ENCODE measurements at places on chromosomes 11 and 22.

- no peak for DNase-seq
Observed at GRCh38 chr11:113974741-113975470, at the start of gene HTR3A. Gene HTR3A (plus strand): TSS chr11:113975108. CDS start chr11:113975326, 218 bp downstream.

DNA sequence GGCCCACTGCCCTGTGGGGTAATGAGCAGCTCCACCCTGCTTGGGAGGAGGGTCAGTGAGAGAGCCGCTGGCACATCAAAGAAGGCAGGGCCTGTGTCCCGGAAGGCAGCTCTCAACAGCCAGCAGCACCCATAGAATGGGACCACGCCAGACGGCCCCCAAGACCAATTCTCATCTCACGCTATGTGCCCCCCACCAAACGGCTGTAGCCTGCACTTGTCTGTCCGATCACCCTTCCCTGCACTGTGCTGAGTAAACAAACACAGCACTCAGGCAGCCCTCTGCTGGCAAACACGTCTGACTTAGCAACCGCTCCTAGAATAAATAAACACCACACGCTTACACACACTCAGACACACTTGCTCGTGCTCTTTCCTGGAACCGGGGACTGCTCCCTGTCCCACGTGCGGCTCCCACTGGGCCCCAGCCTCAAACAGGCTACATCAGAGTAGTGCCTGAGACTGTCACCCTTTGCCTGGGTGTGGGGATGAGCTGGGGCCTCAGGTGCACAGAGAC lies 53.2 kb upstream of the CDON start:
- no peak for DNase-seq

DNA sequence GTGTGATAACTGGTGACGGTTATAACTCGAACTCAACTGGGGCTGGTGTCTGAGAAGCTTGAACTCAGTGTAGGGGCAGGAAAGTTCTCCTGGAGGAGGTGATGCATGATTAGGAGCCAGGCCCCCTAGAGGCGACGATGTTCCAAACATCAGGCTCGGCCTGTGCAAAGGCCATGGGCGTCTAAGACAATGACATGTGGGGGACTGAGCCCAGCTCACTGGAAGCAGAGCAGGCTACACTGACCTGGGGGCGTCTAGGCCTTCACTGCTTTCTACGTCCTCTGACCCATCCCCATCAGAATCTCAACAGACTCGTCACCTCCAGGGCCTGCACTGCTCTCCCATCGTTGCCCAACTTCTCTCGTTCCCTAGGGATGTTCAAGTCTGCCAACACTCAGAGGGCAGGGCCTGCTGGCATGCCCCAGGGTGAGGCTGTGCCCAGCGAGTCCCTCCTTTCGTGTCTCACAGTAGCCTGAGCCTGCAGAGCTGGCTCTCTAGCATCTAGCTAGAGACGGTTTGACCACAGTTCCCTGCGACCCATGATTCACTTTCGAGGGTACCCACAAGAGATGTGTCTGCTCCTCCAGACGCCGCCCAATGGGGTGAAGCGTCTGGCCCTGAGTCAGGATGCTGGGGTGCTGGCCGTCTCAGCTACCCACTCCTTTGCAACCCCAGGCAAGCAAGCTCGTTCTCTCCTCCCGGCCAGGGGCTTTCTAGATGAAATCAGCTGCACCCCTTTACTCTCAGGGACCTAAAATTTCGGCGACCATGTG lies 1.1 kb upstream of the ATG16L2 start:
- peak; percentile 49 for DNase-seq

- no peak for DNase-seq
Observed at GRCh38 chr11:26761361-26761809, 39.5 kb upstream of the SLC5A12 start.

- no peak for DNase-seq
Observed at GRCh38 chr11:24543771-24544170, 46.9 kb downstream of the LUZP2 start.

DNA sequence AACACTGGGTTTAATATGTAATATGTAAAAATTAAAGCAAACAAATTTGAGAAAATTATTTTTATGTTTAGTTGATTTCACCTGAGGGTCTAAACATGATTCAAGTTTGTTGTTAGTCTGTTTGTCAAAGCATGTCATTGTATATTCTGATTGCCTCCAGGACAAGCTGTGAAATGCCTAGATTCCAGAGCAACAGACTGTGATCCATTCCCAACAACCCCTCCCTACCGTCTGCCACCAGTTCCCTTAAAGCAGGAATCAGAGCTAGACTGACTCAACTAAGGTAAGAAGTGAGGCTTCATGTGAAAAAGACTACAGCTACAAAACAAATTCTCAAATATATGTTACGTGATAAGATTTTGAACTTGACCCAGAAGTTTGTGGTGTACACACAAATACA lies 304.2 kb downstream of the RAB38 start:
- DNase-seq, result no peak

DNA sequence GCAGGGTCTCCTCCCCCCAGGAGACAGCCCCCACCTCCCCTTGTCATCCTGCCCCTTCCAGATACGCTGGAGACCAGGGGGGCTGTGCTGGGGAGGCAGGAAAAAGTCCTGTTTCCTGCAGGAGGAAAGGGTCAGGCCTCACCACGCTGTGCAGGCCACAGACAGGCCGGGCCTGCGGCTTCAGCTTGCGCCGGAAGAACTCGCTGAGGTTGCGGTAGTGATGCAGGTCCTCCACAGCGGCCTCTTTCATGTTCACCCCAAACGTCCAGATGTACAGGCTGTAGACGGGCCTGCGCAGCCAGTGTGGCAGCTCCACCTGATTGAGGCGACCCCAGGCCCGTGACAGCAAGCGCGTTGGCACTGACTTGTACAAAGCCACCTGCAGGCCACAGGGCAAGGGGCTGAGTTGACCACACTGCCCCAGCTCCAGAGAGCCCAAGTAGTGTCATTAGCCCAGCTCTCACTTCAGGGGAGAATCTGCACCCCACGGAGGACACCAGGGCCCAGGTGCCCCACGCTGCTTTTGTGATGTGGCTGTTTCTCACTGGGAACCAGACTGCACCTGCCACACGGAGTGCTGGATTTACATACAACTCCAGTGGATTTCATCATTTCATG lies 40.4 kb downstream of the PISD start:
- DNase-seq, result no peak

GRCh38 chr11:64379160-64379559 lies 20.2 kb downstream of the RPS6KA4 start:
- no peak for DNase-seq

DNA sequence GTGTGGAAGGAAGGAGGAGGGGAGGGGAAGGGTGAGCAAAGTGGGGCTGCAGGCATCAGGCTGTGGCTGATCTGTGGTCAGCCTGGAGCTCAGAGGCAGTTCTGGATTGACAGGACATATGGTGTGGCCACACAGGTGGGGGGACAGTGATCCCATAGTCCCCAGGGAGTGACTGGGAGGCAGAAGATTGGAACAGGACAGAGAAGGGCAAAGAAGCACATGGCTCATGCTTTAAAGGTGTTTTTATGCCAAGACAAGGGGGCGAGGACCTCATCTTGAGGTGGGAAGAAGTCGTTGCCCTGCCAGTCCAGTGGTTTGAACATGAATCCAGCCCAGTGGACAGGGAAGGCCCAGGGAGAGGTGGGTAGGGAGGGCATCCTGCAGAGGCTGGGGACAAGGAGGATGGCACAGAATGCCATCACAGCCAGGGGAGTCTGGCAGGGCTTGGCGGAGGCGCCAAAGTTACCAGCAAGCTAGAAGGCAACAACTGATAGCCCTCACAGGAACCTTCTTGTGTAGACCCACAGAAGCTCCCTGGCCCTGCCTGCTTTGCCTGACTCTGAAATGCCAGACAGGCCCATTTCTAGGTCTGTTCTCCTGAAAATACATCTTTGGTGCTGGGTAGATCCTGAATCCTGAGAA lies 3.1 kb downstream of the BET1L start:
- DNase-seq, result no peak

DNA sequence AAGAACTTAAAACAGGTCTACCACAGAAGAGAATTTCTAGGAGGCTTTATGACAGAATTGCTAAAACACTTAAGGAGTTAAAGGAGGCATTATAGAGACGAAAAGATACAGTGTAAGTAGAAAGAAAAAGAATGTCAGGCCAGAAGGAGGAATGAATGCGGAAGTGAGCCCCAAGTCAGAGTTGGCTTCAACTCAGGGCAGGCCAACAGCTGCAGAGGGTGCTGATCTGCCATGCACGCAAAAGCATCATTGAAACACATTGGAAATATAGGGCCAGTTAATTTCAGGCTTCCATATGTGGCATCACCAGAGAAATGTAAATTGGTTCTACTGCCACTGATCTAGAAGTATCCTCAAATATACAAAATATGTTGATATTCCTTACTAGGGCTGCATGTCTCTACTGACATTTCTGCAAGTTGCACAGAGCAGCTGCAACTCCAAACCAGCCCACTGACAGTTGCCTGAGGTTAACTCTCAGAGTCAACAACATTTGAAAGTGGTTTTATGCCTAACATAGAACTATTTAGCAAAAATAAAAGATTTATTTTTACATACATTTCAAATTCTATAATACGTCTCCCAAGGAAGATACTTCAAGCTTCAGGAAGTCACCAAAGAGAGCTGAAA lies 324.1 kb downstream of the C11orf87 start:
- no peak for DNase-seq

DNA sequence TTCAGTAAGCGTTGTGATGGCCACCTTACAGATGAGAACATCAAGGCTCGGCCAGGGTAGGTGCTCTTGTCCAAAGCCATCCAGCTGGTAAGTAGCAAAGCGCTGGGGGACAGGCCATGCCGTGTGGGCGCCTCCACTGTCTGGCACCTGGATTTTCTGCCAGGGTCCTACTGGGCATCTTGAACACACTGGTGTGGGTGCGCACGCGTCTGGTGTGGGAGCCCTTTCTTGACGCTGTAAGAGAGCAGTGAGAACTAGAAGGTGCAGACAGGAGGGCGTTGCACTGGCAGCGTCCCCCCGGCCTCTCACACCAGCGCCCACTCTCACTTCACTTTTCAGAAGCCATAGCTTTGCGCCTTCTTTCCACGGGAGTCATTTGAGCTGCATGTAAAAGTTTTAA lies 296.6 kb downstream of the TBC1D22A start:
- no peak for DNase-seq

- no peak for DNase-seq
Observed at GRCh38 chr22:19514831-19515565, 9.2 kb downstream of the CLDN5 start.

DNA sequence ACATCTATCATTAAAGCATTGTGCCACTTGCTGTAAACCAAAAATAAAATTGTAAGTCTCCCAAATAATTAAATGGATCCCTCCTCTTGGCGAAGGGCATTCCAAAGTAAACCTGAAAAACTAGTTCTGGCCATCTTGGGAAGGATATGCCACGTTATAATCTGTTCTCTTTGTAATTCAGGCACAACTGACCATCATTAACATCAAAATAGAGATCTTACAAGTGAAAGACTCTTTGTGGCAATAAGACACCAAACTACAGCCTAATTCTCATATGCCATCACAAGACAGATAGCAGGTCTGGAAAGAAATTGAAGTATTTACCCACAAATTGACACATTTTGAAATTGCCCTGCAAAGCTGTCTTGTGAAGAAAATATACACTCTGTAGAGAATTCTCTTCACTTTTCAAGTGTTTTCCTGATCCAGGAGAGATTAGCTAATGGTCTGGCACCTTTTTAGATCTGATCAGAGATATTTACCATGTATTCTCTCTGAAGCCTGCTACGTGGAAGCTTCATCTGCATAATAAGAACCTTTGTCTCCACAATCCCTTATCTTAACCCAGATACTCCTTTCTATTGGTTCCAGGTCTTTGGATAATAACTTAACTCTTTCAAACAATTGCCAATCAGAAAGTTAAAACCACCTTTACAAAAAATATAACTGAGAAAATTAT lies 630.4 kb upstream of the CCDC179 start:
- DNase-seq, result no peak

All from stimulated activated CD8-positive, alpha-beta memory T cell treated with anti-CD3 and anti-CD28 coated beads, Interleukin-4, amount 100 ng/mL, for 1 hour (primary cell).